ENCODE measurements at places on chromosomes 7 and 10. TPM values are rescaled to one million over a fixed set of nuclear protein-coding genes. Genes with fewer than 3 reads are reported as not detected.

ANKRD1 gene
- 41.9 TPM for total RNA-seq

ASB15 gene
- total RNA-seq, result not detected

HOXA2 gene
- total RNA-seq, result 1.1 TPM

C1QL3 gene
- not detected for total RNA-seq

TLL2 gene
- total RNA-seq, result not detected

BEND7 gene
- total RNA-seq, result 9.5 TPM

ATOH7 gene
- total RNA-seq, result 0.22 TPM

All from A549 treated with ZK216348 at 1 μM for 4 hours (cell line).